ENCODE measurements at places on chromosomes 16 and 17.

DNA sequence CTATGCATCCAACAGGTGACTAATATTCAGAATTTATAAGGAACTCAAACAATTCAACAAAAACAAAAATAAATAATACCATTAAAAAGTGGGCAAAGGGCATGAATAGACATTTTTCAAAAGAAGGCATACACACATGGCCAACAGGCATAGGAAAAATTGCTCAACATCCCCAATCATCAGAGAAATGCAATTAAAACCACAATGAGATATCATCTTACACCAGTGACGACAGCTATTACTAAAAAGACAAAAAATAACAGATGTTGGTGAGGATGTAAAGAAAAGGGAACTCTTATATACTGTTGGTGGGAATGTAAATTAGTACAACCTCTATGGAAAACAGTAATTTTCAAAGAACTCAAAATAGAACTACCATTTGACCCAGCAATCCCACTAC lies 250.4 kb upstream of the N4BP1 start:
- no peak for DNase-seq

- no peak for DNase-seq
These were observed 10.7 kb downstream of the FSCN2 start for GRCh38 chr17:81538651-81539570.

DNA sequence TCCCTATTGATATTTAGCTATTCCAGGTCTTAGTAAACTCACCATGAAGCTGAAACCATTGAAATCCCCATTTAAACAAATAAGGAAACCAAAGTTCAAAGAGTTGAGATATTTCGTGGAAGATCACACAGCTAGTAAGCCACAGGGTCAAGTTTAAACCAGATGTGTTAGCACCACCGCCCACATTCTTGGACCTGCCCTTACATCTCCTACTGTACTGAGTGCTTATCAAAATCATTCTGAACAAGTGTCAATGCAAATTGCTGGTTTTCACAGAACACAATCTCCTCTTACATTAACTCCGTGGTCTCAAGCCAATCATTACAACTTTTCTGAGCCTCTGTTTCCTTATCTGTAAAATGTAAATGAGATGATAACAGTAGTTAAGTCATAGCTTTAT lies 676.2 kb downstream of the CDH11 start:
- no peak for DNase-seq

- peak; percentile 39 for DNase-seq
These were observed 230.9 kb downstream of the MRTFB start for GRCh38 chr16:14302031-14302398.

GRCh38 chr17:11287791-11288190 lies 46.8 kb downstream of the SHISA6 start:
- DNase-seq: no peak

- DNase-seq: no peak
These were observed 47.8 kb upstream of the ZC3H18 start for GRCh38 chr16:88522276-88522949.

- no peak for DNase-seq
These were observed 13.4 kb downstream of the ARL4D start for GRCh38 chr17:43412166-43412565.

DNA sequence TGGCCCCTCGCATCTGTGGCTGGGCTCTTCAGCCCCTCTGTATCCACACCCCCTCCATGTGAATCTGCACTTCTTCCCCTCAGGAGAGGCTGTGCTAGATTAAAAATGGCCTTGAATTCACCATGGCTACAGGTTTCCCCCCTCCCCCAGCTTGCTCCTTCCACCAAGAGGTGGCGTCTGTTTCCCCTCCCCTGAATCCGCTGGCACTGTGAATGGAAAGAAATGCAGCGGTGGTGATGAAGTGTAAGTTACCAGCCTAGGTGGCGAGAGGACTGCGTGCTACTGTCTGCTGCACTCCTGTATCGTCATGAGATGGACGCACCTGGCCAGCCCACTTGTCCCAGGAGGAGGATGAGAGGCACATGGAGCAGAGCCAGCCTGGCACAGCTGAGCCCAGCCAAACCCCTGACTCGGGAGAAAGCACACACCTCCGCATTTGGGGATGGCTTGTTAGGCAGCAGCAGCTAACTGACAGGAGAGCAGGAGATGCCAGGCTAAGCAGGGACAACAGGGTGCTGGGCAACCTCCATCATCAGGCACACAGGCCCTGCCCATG lies 26.2 kb downstream of the TNFRSF13B start:
- DNase-seq: no peak

GRCh38 chr16:24700549-24701392 lies 28.7 kb upstream of the TNRC6A start:
- peak; percentile 56 for DNase-seq

GRCh38 chr16:10776280-10776679 lies 32.6 kb downstream of the NUBP1 start:
- DNase-seq: no peak

DNA sequence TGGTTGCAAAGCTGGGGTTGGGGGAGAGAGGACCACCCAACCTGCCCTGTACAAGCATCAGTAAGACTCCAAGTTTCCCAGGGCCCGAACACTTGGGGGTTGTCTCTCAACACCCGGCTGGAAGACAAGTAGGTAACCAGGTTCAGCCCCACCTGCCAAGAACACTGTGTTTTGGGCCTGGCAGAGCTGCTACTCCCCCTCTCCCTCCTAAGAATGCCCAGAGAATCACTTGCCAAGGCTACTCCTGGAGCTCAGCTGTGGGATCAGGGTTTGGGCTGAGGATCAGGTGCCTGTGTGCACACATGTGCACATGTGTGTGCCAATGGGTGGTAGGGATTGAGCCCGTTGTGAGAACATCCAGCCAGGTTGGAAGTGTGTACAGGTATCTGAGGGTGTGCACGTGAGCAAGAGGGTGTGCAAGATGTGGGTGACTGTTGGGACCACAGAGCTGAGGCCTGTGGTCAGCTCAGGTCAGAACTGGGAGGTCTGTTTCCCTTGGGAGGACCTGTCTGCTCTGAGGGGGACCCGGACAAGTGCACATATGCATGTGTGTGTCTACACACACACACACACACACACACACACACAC lies 2.3 kb downstream of the HSD11B2 start:
- no peak for DNase-seq
